ELF-1 (cell line): ENCODE measurements at places on chromosomes 4 and X.

DNA sequence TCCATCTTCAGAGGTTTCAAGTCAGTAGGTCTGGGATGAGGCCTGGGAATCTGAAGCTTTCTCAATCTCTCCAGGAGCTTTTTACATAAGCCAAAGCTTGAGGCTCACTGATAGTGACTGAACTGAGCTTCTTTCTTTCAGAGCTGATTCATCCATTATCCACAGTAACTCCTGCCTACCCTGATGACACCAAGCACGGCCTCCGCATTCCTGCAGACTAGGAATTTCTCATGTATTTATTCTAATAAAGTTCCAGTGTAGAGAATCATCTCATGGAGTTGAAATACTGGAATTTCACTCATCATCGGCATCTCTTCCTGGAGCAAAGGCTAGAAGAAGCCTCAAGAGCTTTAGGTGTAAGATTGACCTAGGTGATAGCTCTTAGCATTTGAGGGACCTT, 12.1 kb upstream of the DCTD start:
- DNase-seq: peak; percentile 27

DNA sequence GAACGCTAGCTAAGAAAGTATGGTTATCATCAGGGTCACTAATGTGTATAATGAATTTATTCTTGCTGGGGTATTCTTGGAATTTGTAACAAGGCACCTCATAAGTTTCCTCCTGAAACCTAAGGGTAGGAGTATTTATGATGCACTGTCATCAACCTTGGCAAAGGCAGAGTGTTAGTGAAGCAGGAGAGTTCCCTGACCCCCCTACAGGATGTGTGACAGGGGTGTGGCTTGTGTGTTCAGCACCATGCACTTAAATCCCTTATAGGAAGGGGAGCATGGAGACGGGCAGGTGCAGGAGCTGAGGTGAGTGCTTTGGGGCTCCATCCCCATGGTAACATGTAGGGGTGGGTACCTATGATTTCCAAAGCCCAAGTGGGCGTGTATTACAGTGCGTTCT, 237.7 kb downstream of the GALNTL6 start:
- no peak for DNase-seq

DNA sequence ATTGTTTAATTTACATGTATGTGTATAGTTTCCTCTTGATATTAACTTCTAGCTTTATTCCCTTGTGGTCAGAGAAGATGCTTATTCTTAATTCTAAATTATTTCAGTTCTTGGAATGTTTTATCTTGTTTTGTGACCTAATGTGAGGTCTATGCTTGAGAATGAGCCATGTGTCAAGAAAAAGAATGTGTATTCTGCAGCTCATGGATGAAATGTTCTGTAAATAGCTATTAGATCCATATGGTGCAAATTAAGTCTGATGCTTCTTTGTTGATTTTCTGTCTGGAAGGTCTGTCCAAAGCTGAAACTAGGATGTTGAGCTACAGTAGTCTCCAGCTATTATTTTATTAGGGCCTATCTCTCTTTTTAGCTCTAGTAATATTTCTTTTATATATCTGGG, 187.3 kb upstream of the RASGEF1B start:
- no peak for DNase-seq

DNA sequence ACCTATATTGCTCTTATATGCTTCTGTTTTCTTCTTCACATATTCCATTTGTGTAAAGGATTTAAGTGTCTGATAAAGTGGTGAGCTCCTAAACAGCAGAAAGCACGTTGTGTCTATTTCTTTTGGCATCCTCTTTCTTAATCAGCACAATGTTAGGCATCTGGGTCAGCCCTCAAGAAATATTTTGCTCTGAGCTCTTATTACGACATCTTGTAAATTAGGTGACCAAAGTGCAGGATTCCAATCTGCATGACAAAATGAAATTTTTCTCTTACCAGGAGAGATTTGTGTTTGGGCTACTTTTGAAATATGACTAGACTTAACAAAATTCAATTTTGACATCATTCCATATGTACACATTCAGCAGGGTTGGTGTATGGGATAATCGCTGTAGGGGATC, 210.0 kb upstream of the IGFBP7 start:
- DNase-seq: no peak

DNA sequence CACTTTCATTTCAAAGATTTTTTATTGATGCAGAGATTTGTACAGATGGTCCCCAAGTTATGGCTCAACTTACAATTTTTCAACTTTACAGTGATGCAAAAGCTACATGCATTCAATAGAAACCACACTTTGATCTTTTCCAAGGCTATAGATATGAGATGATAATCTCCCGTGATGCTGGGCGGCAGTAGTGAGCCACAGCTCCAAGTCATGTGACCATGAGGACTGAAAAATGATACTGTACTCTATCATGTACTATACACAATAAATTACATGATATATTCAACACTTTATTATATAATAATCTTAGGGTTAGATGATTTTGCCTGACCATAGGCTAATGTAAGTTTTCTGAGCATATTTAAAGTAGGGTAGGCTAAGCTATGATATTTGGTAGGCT, 14.0 kb upstream of the GASK1B start:
- no peak for DNase-seq

DNA sequence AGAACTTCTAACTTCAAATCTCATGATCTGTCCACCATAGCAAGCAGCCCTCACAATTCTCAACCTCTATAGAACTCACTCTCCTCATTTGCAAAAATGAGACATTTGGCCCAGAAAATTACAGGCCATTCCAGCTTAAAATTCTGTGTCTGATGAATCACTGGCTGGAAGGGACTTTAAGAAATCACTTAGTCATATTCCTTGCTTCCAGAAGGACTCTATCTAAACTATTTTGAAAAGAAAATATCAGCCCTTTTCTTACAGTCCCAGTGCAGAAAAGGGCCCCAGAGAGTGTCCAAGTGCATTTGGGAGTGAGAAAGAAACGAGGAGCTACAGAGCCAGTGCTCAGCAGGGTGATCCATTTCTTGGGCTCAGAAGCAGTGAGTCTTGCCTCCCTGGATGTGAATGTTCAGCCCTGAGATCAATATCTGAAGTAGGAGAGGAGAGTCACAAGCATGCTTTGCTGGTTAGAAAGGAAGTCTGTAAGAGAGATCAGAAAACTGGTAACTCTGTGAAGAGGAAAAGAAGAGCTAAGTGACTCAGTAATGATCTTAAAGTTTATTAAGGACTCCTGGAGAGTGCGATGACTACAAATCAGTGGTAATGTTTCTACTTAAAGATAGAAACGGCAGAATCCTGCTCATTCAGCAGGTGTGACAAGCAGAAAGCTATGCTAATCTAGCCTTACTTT, 139.8 kb downstream of the PALLD start:
- no peak for DNase-seq

DNA sequence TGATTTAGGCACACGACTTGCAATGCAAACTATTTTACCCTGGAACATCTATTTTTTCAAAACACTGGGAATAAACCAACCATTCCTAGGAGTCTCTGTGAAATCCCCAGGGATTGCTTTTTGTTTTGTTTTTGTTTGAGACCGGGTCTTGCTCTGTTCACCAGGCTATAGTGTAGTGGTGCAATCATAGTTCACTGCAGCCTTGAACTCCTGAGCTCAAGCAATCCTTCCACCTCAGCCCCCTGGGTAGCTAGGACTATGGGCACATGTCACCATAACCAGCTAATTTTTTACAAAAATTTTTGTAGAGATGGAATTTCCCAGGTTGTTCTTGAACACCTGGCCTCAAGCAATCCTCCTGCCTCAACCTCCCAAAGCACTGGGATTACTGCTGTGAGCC, 37.8 kb downstream of the PPM1K start:
- no peak for DNase-seq

DNA sequence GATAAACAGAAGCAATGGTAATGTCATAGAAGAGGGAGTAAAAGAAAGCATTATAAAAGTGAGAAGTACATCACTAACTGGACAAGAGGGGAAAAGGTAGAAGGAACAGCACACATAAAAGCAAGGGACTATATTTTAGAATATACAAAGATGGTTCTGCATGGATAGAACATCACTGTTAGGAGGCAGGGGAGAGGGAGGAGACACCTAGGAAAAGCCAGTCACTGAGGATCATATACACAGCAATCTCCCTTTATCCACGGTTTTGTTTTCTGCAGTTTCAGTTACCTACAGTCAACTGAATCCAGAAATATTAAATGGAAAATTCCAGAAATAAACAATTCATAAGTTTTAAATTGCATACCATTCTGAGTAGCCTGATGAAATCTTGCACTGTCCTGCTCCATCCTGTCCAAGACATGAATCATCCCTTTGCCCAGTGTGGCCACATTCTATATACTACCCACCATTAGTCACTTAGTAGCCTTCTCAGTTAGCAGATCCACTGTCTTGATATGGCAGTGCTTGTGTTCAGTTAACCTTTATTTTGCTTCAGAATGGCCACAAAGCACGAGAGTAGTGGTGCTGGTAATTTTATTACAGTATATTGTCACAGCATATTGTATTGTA, 74.2 kb downstream of the PPA2 start:
- DNase-seq: no peak

GRCh38 chr4:8917868-8918783, 46.5 kb upstream of the HMX1 start:
- DNase-seq: peak; percentile 83

- no peak for DNase-seq
These were observed 131.3 kb downstream of the ARHGAP10 start for GRCh38 chr4:147863111-147863747.

GRCh38 chrX:130339408-130340222, at the start of gene SLC25A14:
Gene SLC25A14, plus strand, starts transcription at chrX:130339919. Its CDS starts 360 bp downstream, at chrX:130340279.
- DNase-seq: peak; percentile 96

GRCh38 chrX:84469226-84469625, 33.0 kb downstream of the HDX start:
- DNase-seq: no peak

- no peak for DNase-seq
These were observed 239.5 kb upstream of the TET2 start for GRCh38 chr4:104907074-104907649.

DNA sequence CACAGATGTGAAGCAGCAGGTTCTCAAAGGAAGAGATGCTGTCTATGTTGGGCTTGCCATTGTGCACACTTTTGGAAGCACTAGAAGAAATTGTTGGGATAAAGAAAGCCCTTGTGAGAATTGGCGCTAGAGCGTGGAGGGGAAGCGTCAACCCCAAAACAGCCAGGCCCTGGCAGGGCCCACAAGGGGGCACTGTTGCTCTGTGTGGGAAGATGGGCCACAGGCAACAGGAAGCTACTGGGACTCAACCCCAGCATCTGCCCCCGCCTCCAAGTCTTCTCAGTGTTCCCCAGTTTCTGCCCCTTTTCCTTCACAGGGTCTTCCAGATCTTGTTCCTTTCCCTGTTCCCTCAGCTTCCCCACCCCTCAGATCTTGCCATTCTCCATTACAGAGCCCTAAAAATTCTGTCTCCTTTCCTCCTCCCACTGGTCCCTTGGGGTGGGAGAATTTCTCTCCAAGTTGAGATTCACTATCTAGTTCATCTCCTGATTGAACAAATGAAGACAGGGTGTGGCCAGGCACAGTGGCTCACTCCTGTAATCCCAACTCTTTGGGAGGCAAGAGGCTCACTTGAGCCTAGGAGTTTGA, 85.5 kb downstream of the STARD8 start:
- DNase-seq: peak; percentile 88

DNA sequence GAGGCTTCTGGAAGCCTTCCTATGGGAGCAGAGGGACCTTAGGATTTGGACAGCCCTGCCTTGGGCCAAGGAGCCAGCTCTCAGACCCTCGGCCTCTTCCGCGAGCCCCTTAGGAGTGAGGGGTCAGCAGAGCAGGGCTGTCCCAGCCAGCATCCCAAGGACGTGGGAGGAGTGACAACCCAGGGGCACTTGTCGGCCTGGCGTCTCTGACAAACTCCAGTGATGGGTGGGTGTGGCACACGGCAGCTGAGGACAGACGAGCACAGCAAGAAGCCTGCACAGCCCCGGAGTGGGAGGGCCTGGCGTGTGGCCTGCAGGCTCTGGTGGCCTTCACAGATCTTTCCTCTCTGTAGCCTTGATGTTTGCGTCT, 11.6 kb upstream of the TNIP2 start:
- peak; percentile 66 for DNase-seq

- no peak for DNase-seq
These were observed 80.0 kb downstream of the ARSJ start for GRCh38 chr4:113899271-113900070.

GRCh38 chr4:26061248-26061986, 147.4 kb downstream of the SMIM20 start:
- DNase-seq: peak; percentile 56

DNA sequence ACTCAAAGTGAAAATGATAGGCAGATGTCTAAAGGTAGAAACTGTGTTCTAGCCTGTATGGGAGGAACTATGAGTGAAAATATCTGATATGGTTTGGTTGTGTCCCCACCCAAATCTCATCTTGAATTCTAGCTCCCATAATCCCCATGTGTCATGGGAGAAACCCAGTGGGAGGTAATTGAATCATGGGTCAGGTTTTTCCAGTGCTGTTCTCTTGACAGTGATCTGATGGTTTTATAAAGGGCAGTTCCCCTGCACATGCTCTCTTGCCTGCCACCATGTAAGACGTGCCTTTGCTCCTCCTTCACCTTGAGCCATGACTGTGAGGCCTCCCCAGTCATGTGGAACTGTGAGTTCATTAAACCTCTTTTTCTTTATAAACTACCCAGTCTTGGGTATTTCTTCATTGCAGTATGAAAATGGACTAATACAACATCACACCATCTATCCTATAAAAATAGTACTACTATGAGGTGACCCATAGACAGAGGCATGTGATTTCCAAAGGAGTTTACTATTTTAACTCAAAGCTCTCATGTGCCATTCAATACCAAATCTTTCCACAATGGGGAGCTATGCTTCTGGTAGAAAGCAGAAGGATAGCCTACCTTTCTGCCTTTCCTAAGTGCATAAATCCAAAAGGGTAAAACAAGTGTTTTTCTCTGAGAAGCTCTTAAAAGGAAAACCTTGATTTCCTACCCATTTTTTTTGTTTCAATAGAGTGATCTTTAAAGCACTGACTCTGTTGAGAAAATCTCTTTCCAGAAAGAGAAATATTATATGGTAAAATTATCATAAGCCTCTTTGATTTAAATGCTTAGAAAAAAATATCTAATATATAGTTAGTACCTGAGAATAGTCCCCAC, 38.8 kb downstream of the SEC31A start:
- DNase-seq: no peak

GRCh38 chr4:150098214-150098613, 20.0 kb downstream of the DCLK2 start:
- no peak for DNase-seq

DNA sequence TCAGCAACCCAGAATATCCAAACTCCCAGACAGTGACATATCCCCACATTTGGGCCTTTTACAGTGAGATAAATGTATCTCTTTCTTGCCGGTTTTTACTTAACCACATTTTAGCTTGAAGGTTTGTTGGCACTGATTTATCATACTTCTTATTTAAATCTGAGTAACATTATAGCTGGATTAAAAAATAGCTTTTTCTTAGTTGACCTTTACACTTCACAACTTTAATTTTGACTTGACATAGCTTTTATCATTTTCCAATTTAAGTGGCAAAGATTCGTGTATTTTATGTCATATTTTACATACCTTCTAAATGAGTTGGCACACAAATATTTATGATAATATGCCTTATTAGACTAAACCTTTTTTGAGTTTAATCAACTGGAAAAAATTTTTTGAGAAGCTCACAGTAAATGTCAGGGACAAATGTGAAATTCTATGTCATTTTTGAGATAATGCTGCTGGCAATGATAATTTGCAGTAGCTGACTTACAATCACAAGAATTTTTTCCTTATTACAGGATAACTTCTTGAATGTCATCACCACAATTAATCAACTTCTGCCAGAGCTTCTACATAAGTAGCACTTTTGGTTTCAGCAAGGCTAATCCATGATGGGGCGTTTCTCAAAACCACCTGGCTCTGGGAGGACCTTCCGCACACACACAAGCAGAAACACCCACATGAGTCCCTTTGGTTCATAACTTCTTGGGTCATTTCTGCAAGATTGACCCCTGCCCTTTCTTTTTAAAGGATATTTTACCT, 80.3 kb downstream of the SYTL5 start:
- DNase-seq: no peak
